ENCODE measurements at places on chromosomes 7 and 10. TPM values are rescaled to one million over a fixed set of nuclear protein-coding genes. Genes with fewer than 3 reads are reported as not detected.

DLX5 gene
- total RNA-seq, result 0.41 TPM

PNLIPRP2 gene
- not detected for total RNA-seq

SPDYE8 gene
- total RNA-seq, result not detected

CLDN3 gene
- total RNA-seq, result not detected

AS3MT gene
- 5.0 TPM for total RNA-seq

Data from sigmoid colon (tissue), 7 donors.